ENCODE measurements at places on chromosomes 5 and 9.

- DNase-seq = peak; percentile 40
These were observed 3.1 kb upstream of the GNPDA1 start for GRCh38 chr5:142015781-142016533.

DNA sequence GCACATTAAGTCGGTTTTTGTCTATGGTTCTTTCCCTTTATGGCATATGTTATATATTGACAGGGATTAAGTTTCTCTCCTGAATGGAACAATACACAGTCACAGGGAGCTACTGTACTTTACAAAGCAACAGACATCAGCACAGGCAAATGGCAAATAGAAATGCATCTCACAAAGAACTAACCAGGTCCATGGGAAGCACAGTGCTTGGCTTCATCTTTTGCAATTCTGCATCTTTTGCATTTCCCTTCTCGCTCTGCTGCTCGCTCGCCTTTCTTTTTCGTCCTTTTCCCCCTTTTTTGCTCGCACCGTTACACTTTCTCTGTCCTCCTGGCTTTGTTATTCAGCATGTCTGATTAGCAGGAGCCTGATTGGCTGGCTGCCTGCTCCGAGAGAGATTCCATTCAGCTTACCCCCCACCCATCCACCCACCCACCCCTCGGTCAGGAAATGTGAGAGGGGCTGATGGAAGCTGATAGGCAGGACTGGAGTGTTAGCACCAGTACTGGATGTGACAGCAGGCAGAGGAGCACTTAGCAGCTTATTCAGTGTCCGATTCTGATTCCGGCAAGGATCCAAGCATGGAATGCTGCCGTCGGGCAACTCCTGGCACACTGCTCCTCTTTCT lies at the start of gene ADAMTSL1:
Gene ADAMTSL1 (plus strand): TSS at position 502 of the 628 bp plus-strand sequence. CDS start 80 bp downstream, at position 582.
- no peak for DNase-seq

GRCh38 chr5:19555876-19556275 lies 432.1 kb downstream of the CDH18 start:
- DNase-seq = no peak

GRCh38 chr5:35026941-35027340 lies 20.8 kb downstream of the AGXT2 start:
- no peak for DNase-seq

- DNase-seq = no peak
These were observed 37.4 kb downstream of the P4HA2 start for GRCh38 chr5:132190161-132190817.

DNA sequence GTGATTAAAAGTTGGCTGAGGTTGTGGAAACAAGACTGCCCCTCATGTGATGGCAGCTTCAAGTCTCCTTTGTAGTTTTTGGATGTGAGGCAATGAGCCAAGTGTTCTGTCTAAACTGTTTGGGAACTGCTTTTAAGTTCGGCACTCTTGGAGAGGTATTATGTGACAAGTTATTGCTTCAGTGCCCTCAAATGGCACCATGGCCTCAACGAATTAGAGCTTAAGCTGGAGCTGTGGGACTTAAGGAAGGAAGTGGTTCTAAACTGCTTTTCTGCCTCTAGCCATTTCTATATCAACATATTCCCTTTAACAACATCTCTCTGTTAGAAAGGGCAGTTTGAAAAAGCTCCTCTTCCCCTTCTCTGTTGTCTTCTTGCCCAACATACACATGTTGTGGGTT lies 227.7 kb downstream of the RFK start:
- no peak for DNase-seq

All from activated naive CD4-positive, alpha-beta T cell treated with anti-CD3 and anti-CD28 coated beads, Interleukin-2, amount 50 U/mL, for 16 hours (primary cell).